ENCODE measurements at places on chromosomes 1 and 21.

DNA sequence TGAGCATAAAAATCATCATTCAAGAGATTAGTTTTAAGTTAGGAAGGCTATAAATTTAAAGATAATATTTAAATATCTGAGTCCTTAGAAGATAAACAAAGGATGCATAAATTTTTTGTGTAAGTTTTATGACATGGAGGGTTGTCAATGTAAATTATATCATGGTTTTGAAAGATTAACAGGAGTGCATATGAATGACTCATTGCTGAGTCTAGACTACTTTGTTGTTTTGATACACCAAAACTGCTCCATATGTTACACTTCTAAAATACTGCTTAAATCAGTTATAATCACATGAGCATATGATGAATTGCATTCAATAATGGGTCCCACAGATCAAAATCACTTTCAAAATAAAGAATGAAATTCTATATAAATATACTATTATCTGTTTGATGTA is 312.5 kb downstream of the KCNT2 start:
- DNase-seq = no peak

GRCh38 chr1:243595527-243596210 is 254.4 kb downstream of the AKT3 start:
- DNase-seq = no peak

DNA sequence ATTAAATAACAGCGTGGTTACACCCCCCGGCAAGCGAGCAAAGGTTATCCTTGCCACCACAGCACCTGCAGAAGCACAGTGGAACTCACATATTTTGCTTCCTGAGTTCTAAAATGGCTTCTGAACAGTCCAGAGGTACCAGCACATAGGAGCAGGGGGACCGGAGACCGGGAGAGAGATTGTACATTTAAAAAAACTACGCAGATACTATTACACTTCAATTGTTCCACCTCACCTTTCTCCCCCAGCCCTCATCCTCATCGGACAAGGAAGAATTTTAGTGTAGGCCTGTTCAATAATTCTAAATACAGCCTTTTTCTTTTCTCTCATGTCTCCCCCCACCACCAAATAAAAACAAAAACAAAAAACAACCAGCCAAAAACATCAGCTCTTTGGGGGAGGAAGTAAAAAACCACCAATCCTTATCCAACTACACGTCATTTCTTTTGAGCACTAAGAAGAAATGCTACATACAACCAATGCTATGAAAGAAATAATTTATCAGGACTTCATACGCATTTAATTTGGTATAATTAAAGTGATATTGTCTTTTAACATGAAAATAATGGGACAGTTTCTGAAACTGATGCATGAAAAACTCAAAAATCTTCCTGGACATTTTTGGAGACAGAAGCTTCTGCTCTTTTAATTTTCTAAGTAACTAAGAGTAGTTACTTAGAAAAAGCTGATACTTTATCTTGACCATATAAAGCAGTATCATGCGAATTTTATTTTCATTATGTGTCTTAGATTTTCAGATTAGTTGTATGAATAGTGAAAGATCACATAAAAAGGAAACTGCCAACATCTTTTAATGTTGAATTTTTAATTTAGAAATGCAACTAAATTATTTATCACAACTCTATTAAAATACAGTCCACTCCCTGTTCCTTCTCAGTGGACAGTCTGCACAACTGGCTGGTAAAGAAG is 9.1 kb downstream of the CDKN2C start:
- no peak for DNase-seq

- DNase-seq = no peak
These were observed 14.1 kb upstream of the KLHDC7A start for GRCh38 chr1:18466676-18467075.

GRCh38 chr1:97903626-97904025 is 17.2 kb downstream of the DPYD start:
- DNase-seq = no peak

GRCh38 chr1:54944610-54945392 is 35.6 kb upstream of the TMEM61 start:
- DNase-seq = peak; percentile 51

- DNase-seq = no peak
These were observed 2.7 kb downstream of the PIK3CD start for GRCh38 chr1:9654051-9654833.

DNA sequence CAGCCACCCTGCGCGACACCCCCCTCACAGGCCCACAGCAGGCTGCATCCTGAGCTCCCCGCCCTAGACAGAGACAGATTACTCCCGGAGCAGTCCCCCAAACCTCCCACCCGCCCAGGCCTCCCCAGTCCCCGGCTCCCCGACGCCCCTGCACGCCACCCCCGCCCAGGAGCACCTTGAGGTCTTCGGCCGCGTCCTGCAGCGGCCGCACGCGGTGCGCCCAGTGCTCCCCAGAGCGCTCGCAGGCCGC is 731 bp downstream of the TRIM11 start:
- DNase-seq = no peak

GRCh38 chr1:192732787-192733186 is 76.1 kb upstream of the RGS2 start:
- no peak for DNase-seq

- no peak for DNase-seq
These were observed 26.6 kb upstream of the CASZ1 start for GRCh38 chr1:10823000-10823401.

- DNase-seq = no peak
These were observed 40.0 kb upstream of the CACNA1E start for GRCh38 chr1:181443231-181443853.

Data from effector memory CD4-positive, alpha-beta T cell (primary cell).